Activated CD4-positive, alpha-beta T cell treated with anti-CD3 and anti-CD28 coated beads, Interleukin-2, amount 10 ng/mL, durations not matched to agents 7 days and 5 days (primary cell): ENCODE measurements at places on chromosomes 12 and 14. TPM values are rescaled to one million over a fixed set of nuclear protein-coding genes. Genes with fewer than 3 reads are reported as not detected.
A peak's percentile ranks its signal among the peaks of the same experiment; 100 is the strongest.

Gene LPAR5
- 6.2 TPM for total RNA-seq

Gene SPTB
- not detected for total RNA-seq

GRCh38 chr14:63709589-63709988, 18.3 kb downstream of the SGPP1 start:
- no peak overlapping the region for H3K27ac ChIP-seq
- no peaks in the 10 kb centered on the region for H3K27me3 ChIP-seq

DNA sequence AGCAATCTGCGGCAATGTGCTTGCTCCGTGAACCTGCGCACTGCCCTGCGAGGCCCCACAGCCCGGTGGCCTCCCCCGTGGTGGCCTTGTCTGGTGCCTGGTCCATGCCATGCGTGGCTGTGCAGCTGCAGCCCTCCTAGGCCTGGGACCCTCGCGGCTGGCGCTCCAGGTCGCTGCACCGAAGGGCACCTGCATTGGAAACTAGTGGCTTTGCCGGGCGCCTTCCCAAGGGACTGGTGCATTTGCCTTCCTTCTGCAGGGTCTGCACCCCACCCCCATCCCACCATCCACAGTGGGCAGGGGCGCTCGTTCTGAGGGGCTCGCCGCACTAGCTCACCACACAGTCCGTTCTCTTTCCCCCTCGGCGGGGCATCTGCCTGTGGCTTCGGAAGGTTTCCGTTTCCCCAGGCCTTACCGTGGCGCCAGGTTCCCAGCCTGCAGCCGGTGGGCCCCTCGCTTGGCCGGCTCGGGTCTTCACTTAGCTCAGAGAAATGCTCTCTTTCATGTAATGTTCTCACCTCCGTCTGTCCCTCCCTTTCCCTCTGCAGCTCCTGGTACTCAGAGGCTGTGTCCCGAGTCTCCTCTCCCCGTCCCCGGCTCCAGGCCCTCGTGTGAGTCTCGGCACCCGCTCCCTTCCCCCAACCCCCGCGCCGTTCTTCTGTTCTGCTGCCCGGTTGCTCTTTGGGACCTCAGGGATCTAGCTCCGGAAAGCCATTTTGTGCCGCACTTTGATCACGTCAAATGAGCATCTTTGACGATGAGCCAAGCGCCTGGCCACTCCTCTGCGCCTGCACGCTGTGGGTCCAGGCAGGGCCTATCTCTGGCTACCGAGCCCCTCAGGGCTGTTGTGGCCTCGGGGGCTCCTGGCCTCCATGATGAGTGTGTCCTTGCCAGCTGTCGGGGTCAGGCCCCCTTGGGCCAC, 31.9 kb downstream of the JAG2 start:
- no peak for DNase-seq
- no peaks in the 10 kb centered on the region for H3K36me3 ChIP-seq
- no peak overlapping the region for H3K27ac ChIP-seq
- peaks cover 10% of the 10 kb centered on the region for H3K27me3 ChIP-seq
- H3K4me3 ChIP-seq, result no peak overlapping the region

DNA sequence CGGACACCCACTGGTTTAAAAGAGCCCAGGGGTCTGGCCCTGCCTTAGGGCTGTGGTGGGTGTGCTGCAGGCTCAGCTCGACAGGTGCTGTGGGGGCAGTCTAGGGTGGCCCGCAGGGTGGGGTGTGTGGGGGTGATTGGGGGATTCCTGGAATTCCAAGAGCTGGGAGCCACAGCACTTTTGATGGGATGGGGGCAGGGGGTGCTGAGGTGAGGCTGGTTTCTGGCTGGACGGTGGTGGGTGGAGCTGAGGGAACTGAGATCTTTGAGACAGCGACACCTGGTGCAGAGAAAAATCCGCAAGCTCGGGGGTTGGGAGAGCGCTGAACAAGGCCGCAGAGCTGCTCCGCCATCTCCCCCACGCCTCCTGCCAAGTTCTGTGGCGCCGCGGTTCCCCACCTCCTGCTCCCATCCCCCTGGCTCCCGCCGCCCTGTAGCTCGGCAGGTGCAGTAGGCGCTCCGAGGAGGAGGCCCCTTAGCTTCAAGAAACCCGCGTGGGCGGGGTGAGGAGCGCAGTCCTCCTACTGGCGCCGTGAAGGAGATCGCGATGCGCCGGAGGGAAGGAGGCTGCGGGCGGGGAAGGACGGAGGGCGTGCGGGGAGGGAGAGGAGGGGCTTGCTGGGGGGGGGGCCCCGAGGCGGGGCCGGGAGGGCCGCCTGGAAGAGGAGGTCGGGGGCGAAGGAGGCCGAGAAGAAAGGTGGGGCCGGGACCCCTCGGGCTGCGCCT, 1.3 kb upstream of the TEDC1 start:
- DNase-seq, result peak; percentile 91
- H3K27ac ChIP-seq, result peak overlapping the region; percentile 91
- H3K4me1 ChIP-seq, result peaks cover 35% of the 10 kb centered on the region
- peaks cover 2% of the 10 kb centered on the region for H3K27me3 ChIP-seq
- peaks cover 12% of the 10 kb centered on the region for H3K36me3 ChIP-seq
- H3K4me3 ChIP-seq, result peak overlapping the region; percentile 84

- H3K4me1 ChIP-seq, result no peaks in the 10 kb centered on the region
- no peak overlapping the region for H3K4me3 ChIP-seq
- no peak overlapping the region for H3K27ac ChIP-seq
- H3K36me3 ChIP-seq, result no peaks in the 10 kb centered on the region
Measured at GRCh38 chr14:49418789-49419188, 167.4 kb downstream of the RPS29 start.

DNA sequence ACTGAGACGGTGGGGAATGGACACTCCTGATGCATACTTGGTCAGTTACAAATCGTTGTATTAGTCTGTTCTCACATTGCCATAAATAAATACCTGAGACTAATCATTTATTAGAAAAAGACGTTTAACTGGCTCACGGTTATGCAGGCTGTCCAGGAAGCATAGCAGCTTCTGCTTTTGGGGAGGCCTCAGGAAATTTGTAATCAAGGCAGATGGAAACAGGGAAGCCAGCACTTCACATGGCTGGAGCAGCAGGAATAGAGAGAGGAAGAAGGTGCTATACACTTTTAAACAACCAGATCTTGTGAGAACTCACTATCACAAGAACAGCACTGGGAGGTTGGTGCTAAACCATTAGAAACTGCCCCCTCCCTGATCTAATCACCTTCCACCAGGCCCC, 418.2 kb downstream of the FLRT2 start:
- H3K36me3 ChIP-seq, result peaks cover 5% of the 10 kb centered on the region
- no peak overlapping the region for H3K4me3 ChIP-seq
- no peaks in the 10 kb centered on the region for H3K27me3 ChIP-seq
- no peak overlapping the region for H3K27ac ChIP-seq
- no peak for DNase-seq
- H3K4me1 ChIP-seq, result no peaks in the 10 kb centered on the region

DNA sequence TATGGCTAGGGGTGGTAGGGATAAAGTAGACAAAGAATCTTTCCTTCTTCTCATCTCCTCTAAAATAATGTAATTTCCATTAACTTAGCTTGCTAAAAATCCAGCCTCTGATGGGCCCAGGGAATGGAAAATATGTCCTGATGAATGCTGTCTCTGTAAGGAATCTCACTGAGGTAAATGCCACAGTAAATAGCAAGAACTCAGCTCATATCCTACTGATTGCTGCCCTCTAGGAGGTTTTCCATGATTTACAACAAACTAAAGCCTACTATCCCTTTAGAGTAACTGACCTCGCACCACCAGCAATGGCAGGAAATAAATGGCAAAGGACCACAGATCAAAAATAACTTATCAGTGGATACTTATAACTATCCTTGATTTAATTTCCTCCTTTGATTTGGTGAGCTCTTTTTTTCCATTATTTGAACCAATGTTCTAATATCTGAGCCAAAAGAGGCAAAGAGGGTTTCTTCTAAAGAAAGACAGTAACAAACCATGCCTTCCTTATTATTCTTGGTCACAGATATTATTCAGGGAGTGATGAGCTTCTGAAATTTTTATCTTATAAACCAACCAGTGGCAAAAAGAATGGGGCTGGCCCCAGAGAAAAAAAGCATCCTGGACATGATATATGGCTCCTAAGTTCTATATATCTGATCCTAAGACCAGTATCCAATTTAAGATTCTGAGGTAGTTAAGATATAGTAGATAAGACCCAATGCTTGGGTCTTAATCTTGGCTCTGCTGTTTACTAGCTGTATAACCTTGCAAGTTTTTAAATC, 43.8 kb downstream of the SENP1 start:
- H3K36me3 ChIP-seq, result peaks cover 74% of the 10 kb centered on the region
- no peak for DNase-seq
- no peak overlapping the region for H3K27ac ChIP-seq

GRCh38 chr12:46124132-46124847, 133.9 kb upstream of the SCAF11 start:
- no peak for DNase-seq
- H3K27me3 ChIP-seq, result peaks cover 40% of the 10 kb centered on the region
- H3K4me1 ChIP-seq, result peaks cover 5% of the 10 kb centered on the region
- H3K36me3 ChIP-seq, result no peaks in the 10 kb centered on the region

- H3K27ac ChIP-seq, result no peak overlapping the region
- DNase-seq, result no peak
- no peak overlapping the region for H3K4me3 ChIP-seq
Measured at GRCh38 chr14:31884238-31884637, 192.9 kb upstream of the ARHGAP5 start.
